RCC 7860 (cell line): ENCODE measurements at places on chromosomes 3 and 15.

- peak; percentile 27 for DNase-seq
Measured at GRCh38 chr3:132399054-132399929, 18.0 kb upstream of the DNAJC13 start.

GRCh38 chr3:23552506-23552905, 253.2 kb upstream of the UBE2E1 start:
- no peak for DNase-seq

GRCh38 chr3:14780927-14781507, 37.7 kb upstream of the FGD5 start:
- peak; percentile 13 for DNase-seq

DNA sequence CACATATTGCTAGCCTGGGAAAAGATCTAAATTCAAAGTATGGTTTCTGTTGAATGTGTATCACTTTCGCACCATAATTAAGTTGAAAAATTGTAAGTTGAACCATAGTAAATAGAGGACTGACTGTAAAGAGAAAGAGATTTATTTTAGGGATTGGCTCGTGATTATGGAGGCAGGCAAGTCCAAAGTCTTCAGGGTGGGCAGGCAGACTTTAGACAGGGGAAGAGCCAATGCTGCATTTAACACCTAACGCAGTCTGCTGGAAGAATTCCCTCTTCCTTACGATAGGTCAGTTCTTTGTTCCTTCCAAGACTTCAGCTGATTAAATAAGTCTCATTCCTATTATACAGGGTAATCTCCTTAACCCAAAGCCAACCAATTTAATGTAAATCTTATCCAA, 15.8 kb downstream of the C3orf85 start:
- no peak for DNase-seq

DNA sequence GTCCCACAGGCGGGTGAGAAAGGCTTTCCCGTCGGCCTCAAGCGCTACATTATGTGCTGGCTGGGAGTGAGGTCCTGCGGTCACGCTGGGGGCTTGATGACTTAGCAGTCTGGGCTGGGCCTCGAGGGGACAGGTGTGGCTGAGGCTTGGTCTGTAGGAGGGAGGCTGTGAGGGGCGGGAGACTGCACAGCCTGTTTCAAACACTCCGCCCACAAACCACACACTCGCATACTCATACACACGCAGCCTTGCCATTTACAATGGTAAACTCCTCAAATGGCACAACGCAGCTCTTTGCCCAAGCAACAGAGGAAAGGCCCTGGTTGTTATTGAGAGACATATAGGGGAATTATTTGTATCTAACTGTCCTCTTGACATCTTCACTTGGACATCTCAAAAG, 32.4 kb upstream of the RASGRF1 start:
- no peak for DNase-seq

GRCh38 chr3:2001306-2002108, 97.2 kb upstream of the CNTN4 start:
- no peak for DNase-seq

GRCh38 chr3:61687663-61688306, 126.4 kb downstream of the PTPRG start:
- DNase-seq = no peak

GRCh38 chr15:45291822-45292582, 40.0 kb downstream of the SLC28A2 start:
- no peak for DNase-seq

DNA sequence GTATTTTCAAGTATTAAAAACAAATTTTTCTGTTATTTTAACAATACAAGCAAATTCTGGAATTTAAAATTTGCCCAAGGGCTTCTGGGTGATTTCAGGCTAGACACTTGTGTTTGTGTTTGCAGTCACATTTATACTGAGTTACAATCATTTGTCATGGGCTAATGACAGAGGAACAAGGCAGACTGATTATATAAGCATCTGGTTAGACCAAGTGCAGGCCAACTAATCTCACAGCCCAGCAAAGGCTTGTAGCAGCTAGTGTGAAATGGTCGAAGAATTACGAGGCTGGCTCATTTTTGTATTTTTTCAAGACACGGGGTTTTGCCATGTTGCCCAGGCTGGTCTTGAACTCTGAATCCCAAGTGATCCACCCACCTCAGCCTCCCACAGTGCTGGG, 52.1 kb downstream of the CMTM8 start:
- no peak for DNase-seq

DNA sequence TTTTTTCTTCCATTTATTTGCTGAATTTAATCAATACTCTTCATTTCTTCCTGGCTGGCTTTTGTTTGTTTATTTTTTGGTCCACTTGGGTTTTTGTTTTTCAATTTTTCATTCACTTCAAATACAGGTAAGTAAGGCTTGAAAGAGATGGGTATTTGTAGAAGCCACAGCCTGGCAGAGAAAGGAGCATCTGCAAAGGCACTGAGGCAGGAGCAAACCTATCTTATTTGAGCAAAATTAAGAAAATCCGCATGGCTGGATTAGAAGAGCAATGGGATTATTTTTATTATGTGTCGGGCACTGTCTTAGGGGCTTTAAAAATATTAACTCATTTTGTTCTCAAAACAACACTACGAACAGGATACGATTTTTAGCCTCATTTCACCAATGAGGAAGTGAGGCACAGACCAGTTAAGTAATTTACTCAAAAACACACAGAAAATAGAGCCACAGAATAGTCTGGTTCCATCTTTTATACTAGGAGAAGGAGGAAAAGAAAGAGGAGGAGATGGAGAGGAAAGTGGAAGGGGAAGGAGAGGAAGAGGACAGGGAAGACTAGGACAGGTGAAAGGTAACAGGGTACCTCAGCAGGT, 35.1 kb upstream of the CCDC80 start:
- no peak for DNase-seq

DNA sequence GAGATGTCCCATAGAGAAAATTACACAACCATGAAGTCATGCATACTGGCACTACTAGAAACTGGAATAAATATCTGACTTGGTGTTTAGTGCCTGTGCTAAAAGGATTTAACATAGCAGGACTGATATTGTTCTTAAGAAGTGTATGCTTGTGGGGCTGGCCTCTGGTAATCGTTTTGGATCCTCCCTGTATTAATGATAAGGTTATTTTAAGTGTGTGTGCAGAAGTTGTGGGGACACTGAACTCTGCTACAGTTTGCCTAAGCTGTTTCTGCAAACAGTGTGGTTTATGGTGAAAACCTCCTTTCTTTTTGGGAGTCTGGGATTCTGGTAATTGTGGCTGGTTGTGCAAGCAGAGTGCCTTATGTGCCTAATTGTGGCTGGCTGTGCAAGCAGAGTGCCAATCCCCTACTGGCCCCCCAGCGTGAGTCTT, 120.8 kb downstream of the CLASP2 start:
- no peak for DNase-seq

- DNase-seq = no peak
Measured at GRCh38 chr3:32495609-32496008, 7.0 kb downstream of the CMTM6 start.

DNA sequence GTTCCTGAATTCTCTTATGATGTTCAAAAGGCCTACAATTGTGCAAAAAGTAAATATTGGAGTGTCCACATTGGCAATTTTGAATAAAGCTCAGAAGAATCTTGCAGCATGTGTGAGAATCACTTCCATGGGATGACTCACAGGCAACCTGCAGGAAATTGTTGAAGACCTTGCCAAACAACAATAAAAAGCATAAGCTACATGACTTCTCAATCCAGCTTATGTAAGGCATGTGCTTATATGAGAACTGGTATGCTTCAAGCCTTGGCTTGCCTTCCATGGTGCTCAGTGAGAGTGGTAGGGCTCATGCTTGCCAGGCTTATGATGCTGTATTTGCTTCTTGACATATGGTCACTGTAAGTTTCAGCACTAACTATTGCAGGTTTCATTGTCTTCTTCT, 18.4 kb upstream of the BCHE start:
- DNase-seq = no peak

GRCh38 chr3:186825872-186826409, 16.6 kb upstream of the ADIPOQ start:
- DNase-seq = no peak

- DNase-seq = peak; percentile 95
Measured at GRCh38 chr3:99651531-99651930, 13.1 kb downstream of the COL8A1 start.

DNA sequence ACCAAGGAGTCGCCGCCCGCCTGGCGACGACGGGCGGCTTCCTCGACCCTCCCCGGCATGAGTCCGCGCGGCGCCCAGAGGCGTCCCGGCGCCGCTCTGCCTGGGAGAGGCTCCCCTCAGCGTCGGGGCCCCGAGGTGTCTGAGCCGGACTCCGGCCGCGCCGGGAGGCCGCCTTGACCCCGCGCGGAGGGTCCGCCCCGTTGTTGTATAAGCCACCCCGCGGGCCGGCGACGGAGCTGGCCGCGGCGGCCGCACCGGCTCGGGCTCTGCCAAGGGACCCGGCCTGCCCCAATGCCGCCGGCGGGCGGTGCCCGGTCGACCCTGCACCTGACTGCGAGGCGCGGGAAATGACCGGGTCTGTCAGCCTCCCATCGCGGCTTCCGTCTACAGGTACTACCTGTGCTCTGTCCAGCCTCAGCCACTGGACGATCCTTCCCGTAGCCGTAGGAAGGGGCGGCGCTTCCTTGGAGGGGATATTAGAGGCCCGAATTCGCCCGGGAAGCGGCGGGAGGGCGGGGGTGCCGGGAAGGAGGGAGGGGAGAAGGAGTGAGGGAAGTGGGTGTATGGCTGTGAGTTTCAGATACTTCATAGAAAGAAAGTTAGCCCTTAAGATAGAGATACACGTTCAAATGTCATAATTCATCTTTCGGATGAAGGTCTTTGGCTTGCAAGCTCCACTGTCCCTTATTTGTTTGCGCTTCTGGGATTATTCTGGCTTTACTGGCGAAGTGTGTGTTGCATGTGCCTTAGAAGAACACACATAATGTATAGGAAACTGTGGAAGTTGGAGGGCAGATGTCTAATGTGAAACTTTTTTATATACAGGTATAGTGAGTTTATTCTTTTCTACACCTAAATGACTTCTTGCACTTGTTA, 620 bp downstream of the ABHD5 start:
- DNase-seq = no peak

GRCh38 chr3:50268276-50268675, 671 bp upstream of the SEMA3B start:
- no peak for DNase-seq

DNA sequence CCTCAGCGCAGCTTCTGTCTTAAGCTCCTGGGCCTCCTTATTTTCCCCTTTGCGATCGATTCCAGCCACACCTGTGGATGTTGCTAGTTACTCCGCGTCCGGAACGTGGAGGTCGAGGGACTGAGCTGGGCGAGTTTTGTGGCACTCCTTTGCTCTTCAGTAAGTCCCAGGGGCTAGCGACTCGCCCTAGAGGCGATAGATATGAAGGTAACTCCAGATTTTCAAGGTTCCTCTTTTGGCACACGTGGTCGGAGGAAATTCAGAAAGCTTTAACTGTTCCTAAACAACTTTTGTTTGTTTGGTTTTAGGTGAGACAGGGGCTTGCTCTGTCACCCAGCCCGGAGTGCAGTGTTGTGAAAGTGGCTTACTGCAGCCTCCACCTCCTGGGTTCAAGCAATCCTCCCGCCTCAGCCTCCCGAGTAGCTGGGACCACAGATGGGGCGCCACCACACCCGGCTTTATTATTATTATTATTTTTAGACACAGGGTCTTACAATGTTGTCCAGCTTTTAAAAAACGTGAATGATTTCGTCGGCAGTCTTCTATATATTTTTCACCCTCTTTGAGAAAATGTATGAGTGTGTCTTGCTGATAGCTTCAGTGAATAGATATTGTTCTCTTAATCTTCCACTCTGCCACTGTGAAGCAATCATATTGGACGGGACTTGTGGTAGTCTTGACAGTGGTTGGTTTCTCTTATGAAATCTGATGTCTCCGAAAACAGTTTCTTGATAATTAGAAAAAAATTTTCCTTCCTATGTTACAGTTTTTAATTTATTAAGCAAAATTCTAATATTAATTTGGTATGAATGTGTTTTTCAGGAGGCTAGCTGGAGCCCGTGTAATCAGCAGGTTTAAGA, 785 bp downstream of the MFSD1 start:
- DNase-seq = peak; percentile 13
